Left renal pelvis (tissue), 4 donors: ENCODE measurements at places on chromosomes 2 and 18. TPM values are rescaled to one million over a fixed set of nuclear protein-coding genes. Genes with fewer than 3 reads are reported as not detected.

RTP5 gene
- polyA plus RNA-seq, result not detected

DNA sequence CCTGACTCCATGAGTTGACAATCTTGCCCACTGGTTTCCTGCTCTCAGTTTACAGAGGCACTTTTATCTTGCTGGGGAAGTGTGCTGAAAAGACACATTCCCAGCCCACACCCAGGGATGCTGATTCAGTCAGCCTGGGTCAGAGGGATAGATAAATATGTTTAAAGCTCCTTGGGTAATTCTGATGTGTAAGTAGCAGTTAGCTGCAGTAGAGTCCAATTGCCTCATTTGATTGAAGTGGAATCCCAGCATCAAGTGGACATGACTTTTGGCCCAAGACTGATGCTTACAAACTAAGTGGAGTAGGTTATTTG lies 29.4 kb downstream of the PSD4 start:
- DNase-seq, result no peak

DNA sequence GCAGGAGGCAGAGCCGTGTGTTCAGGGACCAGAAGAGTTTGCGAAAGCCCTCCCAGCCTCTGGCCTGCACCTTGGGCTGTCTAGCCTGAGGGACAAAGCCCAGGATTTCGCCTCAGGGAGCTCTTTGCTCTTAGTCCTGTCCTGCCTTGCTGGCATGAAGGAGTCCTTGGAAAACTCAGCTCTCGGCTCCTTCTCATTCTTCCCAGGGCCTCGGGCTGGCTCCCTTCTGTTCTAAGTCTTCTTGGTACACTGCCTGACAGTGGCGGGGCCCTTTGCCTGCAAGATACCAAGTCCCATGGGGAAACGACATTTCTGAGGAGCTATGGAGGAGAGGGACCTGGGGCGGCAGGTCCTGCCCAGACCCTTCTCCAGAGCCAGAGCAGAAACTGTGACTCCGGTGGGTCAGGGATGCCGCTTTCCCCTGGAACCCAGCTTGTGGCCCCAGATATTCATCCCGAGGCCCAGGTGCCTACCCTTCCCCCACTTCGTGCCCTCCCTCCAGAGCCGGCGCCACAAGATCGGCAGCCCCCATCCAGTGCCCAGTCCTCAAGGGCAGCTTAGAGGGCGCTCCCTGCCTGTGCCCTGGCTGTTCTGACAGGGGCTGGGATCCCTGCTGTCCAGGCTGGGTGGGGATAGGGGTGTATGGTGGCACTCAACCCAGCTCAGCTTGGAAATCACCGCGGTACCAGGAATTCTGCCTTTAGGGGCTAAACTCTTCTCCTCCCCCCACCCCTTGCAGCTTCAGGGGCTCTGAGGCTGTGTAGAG lies 5.5 kb upstream of the CYP26B1 start:
- no peak for DNase-seq

SLC20A1 gene
- polyA plus RNA-seq, result 42.0 TPM

DNA sequence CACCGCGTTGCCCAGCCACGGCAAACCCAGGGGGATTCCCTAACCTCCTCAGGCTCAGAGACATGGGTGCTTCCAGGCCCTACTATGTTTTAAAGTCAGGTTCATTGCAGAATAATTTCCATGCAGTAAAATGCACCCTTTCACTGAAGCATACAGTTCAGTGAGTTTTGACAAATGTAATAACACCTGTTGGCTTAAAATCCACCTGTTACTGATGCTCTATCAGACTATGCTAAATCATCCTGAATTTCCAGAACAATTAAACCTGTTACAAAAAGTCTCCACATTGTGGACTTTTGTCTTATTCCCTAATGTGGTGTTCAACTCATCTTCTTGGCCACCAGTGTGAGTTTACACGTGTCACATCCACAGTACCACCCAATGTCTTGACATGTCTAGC lies 147.0 kb upstream of the ACAA2 start:
- no peak for DNase-seq

GRCh38 chr2:10914272-10914693 lies 2.5 kb downstream of the KCNF1 start:
- no peak for DNase-seq

LRATD1 gene
- 18.8 TPM for polyA plus RNA-seq

- no peak for DNase-seq
Measured at GRCh38 chr2:195027947-195028346, 629.1 kb upstream of the SLC39A10 start.

DNA sequence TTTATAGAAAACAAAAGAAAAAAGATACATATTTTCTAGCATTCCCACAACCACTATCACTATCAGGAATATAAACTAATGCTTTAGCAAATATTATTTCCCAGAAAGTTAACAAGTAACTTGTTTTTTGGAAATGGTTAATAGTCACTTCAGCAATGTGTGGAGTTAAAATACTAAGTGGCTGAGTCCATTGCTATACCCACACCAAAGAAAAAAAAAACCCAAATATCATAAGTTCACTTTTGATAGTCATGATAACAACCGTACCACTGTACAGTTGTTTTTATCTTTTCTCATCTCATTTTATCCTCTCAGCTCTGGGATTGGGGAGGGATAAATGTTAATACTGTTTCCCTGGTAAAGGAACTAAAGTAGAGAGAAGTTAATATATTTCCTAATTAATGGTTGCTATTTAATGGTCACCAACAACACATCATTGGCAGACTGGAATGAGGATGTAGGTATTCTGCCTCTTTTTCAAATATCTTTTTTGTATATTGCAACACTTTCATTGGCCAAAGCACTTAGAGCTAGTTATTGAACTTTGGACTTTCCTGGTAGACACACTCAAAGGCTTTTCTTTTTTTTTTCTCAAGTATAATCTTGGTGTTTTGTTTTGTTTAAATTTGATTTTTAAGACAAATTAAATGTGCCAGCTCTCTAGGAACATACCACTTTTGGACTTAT lies 18.4 kb upstream of the KANSL1L start:
- no peak for DNase-seq

FAM124B gene
- polyA plus RNA-seq, result 2.1 TPM

- no peak for DNase-seq
Measured at GRCh38 chr2:164898475-164898874, 56.9 kb downstream of the SLC38A11 start.

GRCh38 chr2:9256147-9256546 lies 49.5 kb downstream of the ASAP2 start:
- no peak for DNase-seq

GRCh38 chr2:60095202-60095815 lies 458.1 kb downstream of the BCL11A start:
- DNase-seq, result no peak

NDUFB3 gene
- 109 TPM for polyA plus RNA-seq

DNA sequence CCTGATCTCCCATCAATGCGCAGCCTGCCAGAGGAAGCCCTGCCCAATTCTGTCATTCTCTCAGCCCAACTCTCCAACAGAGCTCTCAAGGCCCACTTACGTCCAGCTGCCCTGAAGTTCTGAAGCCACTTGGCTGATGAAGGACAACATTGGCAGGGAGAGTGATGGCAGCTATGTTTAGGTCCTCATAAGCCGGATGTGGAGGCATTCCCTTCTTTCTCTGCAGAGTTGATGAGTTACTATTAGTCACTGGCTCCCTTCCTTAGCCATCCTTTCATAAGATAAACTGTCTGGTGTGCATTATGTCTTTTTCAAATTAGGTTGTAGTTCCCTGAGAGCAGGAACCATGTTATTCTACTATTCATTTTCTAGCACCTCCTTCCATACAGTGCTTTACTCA lies 22.5 kb upstream of the TACR1 start:
- DNase-seq, result no peak

GAREM1 gene
- 29.4 TPM for polyA plus RNA-seq

DNAH7 gene
- polyA plus RNA-seq, result 9.5 TPM

DNA sequence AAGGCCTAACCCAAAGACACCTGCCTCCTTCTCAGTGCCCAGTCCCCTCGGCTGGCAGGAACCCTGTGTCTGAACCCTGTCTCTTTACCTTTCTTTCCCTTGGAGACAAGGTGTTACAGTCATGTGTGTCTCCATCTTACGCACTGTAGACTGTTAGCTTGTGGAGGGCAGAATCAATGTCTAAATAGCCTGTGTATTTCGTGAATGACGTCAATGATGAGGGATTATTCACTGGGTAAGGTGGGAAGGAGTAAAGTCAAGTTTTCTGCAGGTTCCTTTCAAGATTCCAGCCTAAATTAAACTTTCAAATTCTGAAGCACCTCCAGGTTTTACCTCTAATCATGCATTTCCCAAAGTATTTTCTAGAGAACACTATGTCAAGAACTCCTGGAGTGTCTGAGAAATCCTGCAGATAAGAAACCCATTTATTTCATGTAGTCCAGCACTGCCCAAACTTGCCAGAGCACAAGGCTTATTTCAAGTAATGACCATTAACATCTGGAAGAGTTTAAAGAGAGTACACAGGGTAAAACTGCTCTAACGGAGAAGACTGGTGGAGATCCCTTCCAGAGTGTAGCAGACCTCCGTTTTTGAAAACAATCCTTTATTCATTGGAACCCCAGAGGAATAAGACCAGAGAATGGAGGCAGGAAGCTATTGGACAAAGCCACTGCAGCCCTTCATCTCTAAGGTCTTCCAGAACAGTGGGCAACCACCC lies 72.8 kb downstream of the KCNF1 start:
- DNase-seq, result no peak
